ENCODE measurements at places on chromosomes 12 and 14.

- H3K27ac ChIP-seq = peak overlapping the region; percentile 65
- no peak overlapping the region for H3K4me3 ChIP-seq
- no peaks in the 10 kb centered on the region for H3K27me3 ChIP-seq
- H3K4me1 ChIP-seq = peaks cover 58% of the 10 kb centered on the region
- H3K36me3 ChIP-seq = no peaks in the 10 kb centered on the region
- no peak for DNase-seq
These were observed 231.6 kb downstream of the CACNA1C start for GRCh38 chr12:2284321-2284813.

- DNase-seq = no peak
- peaks cover 50% of the 10 kb centered on the region for H3K4me1 ChIP-seq
- H3K27me3 ChIP-seq = no peaks in the 10 kb centered on the region
- peaks cover 33% of the 10 kb centered on the region for H3K36me3 ChIP-seq
- peak overlapping the region; percentile 73 for H3K27ac ChIP-seq
These were observed 17.2 kb upstream of the ARID4A start for GRCh38 chr14:58280954-58281787.

GRCh38 chr14:92385561-92385960, 62.6 kb downstream of the SLC24A4 start:
- no peaks in the 10 kb centered on the region for H3K27me3 ChIP-seq
- DNase-seq = no peak
- H3K4me1 ChIP-seq = no peaks in the 10 kb centered on the region

GRCh38 chr12:14540801-14541462, 26.8 kb downstream of the PLBD1 start:
- no peaks in the 10 kb centered on the region for H3K36me3 ChIP-seq
- no peak overlapping the region for H3K27ac ChIP-seq

DNA sequence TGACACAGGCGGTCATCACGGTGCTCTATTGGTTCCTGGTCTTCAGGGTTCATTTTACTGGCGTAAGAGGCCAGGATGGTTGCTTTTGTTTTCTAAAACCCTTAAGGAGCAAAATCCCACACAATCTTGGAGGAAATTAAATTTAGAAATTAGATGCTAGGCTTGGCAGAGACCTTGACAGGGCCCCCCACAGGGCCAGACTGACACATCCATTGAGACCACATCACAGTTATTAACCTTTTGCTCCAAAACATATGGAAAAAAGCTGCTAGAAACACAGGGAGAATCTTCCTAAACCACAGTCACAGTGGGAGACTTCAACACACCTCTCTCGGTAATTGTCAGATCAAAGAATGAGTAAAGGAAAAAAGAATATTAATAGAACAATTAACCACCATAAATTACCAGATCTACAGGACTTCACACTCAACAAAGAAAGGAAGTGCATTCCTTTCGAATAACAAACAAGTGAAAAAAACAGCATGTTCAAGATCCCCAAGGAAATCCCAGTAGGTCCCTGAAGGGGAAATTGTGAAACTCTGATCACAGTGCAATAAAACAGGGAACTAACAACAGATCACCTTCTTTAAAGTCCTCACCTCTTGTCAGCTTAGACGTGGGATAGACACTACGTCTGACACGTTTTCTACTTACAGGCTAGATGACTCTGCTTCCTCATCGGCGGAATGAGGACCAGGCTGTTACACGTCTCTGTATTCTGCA, 40.2 kb upstream of the TMEM179 start:
- no peak for DNase-seq
- H3K4me3 ChIP-seq = no peak overlapping the region
- H3K27me3 ChIP-seq = no peaks in the 10 kb centered on the region
- no peak overlapping the region for H3K27ac ChIP-seq
- peaks cover under 1% of the 10 kb centered on the region for H3K4me1 ChIP-seq
- H3K36me3 ChIP-seq = no peaks in the 10 kb centered on the region

DNA sequence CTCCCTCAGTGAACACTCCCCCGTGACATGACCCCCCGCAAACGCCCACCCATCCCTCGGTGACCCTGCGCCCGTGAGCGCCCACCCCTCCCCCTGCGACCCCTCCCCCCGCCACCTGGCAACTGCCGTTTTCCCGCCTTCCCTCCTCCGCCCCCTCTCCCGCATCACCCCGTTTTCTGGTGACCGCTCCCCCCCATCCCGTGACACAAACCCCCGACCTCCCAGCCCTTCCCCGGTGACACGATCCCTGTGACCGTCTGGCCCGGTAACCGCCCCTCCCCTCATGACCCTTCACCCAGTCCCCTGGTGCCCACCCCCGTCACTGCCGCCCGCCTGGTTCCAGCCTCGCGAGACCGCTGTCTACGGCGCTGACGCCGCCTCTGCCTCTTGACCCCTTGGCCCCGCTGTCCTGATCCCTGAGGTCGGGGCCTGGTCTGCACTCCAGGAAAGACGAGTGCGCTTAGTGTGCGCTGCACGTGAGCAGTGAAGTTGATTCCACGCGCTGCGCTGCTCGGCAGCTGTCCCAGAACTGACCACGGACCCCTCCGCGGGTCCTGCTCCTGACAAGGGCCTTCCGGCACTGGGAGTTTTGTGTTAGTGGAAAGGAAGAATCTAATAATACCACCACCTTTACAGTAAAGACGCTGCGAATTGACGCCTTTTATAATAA, 59.4 kb downstream of the DDX51 start:
- peak overlapping the region; percentile 98 for H3K4me3 ChIP-seq
- DNase-seq = no peak
- peaks cover 23% of the 10 kb centered on the region for H3K4me1 ChIP-seq
- H3K27me3 ChIP-seq = no peaks in the 10 kb centered on the region

- H3K27me3 ChIP-seq = no peaks in the 10 kb centered on the region
- no peaks in the 10 kb centered on the region for H3K4me1 ChIP-seq
- no peak for DNase-seq
- peak overlapping the region; percentile 5 for H3K27ac ChIP-seq
These were observed 18.8 kb downstream of the RMST start for GRCh38 chr12:97481428-97481827.

DNA sequence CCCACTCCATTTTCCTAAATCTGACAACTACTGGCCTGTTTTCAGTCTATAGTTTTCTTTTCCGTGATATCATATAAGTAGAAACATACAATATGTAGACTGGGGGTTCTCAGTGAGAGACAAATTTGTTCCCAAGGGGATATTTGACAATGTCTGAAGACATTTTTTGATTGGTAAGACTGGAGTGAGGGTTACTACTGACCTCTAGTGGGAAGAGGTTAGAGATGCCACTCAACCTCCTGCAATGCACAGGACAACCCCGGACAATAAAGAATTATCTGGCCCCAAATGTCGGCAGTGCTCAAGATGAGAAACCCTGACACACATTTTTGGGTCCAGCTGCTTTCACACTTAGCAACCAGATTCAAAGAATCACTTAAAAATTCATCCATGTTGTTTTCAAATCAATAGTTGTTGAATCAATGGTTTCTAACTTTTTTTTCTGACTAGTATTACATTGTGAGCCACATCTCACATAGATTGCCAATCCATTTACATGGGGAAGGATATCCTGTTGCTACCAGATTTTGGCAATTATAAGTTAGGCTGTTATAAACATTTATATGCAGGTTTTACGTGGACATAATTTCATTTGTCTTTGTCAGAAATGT, 307.1 kb downstream of the RPL10L start:
- no peaks in the 10 kb centered on the region for H3K36me3 ChIP-seq
- no peak for DNase-seq

DNA sequence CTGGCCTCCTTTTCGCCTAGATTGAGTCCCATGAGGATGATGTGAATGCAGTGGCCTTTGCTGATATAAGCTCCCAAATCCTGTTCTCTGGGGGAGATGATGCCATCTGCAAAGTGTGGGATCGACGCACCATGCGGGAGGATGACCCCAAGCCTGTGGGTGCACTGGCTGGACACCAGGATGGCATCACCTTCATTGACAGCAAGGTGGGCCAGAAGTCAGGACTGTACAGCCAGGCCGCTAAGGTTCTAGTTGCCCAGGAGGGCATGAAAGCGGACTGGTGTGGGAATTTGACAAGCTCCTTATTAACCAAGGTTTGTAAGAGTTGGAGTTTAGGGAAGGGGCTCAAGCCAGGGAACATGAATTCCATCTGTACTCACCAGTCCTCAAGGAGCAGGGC, 4.9 kb upstream of the NRL start:
- H3K27me3 ChIP-seq = no peaks in the 10 kb centered on the region
- H3K4me3 ChIP-seq = no peak overlapping the region
- H3K27ac ChIP-seq = no peak overlapping the region
- peaks cover 19% of the 10 kb centered on the region for H3K4me1 ChIP-seq

- no peak overlapping the region for H3K4me3 ChIP-seq
- no peaks in the 10 kb centered on the region for H3K27me3 ChIP-seq
- no peaks in the 10 kb centered on the region for H3K4me1 ChIP-seq
- peaks cover 21% of the 10 kb centered on the region for H3K36me3 ChIP-seq
These were observed 6.5 kb upstream of the VTI1B start for GRCh38 chr14:67680941-67681340.

DNA sequence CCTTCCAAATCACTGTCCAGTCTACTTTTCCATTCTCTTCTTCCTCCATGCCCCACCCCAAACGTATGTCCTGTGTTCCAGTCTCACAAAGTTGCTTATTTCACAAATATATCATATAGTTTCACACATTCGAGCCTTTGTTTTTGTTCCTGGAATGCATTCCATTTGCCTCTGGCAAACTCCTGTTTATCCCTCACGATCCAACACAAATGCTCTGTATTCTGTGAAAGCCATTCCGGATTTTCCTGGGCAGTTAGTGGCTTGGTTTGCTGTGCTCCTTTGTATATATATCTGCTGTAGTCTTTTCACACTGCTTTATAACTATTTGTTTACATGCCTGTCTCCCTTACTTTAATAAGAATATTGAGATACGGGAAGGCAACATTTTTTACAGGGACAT, 9.0 kb downstream of the RIC8B start:
- H3K4me3 ChIP-seq = no peak overlapping the region
- no peaks in the 10 kb centered on the region for H3K4me1 ChIP-seq
- no peaks in the 10 kb centered on the region for H3K27me3 ChIP-seq
- DNase-seq = no peak
- no peaks in the 10 kb centered on the region for H3K36me3 ChIP-seq
- no peak overlapping the region for H3K27ac ChIP-seq

- no peak overlapping the region for H3K27ac ChIP-seq
- no peaks in the 10 kb centered on the region for H3K36me3 ChIP-seq
- no peak for DNase-seq
- H3K4me1 ChIP-seq = no peaks in the 10 kb centered on the region
- no peak overlapping the region for H3K4me3 ChIP-seq
These were observed 117.9 kb upstream of the SFSWAP start for GRCh38 chr12:131592972-131593371.

DNA sequence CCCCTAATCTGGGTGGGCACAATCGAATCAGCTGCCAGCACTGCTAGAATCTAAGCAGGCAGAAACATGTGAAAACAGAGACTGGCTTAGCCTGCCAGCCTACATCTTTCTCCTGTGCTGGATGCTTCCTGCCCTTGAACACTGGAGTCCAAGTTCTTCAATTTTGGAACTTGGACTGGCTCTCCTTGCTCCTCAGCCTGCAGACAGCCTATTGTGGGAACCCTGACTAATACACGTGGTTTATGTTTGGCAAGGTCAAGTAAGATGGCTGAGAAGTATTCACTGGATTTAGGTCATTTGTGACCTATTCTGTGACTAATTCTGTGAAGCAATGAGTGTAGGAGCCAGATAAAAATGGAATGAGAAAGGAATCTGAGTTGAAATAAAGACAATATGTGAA, 11.0 kb downstream of the GPR135 start:
- H3K4me1 ChIP-seq = no peaks in the 10 kb centered on the region
- H3K27me3 ChIP-seq = no peaks in the 10 kb centered on the region
- peak overlapping the region; percentile 3 for H3K27ac ChIP-seq
- peak; percentile 89 for DNase-seq
- H3K36me3 ChIP-seq = peaks cover 5% of the 10 kb centered on the region
